AG09309 (cell line): ENCODE measurements at places on chromosomes 2 and 18.
A peak's percentile ranks its signal among the peaks of the same experiment; 100 is the strongest.

DNA sequence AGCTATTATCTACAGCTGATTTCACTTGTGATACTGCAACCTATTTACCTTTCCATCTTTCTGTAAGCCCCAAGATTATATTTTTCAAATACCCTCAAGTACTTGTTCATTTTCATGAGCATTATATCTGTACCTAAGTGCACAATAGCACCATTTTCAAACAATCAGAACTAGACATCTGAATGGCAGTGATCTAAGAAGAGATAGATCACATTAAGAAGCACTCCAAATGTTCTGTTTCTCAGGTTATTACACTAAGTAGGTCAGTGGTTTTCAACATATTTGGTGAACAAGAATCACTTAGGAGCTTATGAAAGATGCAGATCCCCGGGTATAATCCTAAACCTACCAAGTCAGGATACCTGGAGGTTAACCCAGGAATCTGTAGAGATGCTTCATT, 872.7 kb downstream of the DCDC2C start:
- DNase-seq: no peak

DNA sequence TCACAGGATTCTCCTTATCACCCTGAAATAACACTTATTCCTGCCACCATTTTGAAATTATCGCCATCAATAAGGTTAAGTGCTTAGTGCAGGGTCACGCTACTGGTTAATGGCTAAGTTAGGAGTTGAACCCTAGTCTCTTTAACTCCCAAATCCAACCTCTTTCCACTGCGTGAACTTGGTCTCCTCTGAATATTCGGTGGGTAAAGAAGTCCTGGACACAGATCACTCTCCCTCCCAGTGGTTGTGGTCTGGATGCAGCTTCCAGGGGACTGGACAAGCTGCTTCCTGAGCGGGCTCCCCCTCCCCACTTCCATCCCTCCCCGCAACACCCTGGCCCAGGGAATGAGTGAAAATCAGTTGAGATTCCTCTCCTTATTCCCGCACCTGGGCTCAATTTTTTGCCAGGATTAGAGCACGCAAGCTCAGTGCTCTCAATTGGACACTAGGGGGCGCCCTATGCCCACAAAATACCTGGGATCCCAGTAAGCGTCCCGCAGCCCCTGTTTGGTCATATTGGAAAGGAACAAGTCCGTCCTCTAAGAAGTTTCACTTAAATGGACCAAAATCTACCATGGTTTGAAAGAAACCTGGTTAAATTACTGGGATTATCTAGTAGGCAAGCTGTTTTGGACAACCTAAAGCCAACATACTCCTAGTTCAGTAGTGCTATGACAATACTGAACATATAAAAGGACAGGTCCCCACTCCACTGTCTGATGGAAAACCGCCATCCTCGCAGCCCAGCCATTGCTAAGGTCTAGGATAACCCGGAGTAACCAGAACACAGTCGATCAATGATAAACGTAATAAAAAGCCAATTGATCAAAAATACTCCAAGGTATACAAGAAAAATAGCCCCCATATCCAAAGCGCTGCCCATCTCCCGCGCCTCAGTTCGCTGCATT, 40.4 kb downstream of the DHRS9 start:
- peak; percentile 29 for DNase-seq

GRCh38 chr2:9091811-9092210, 88.3 kb upstream of the MBOAT2 start:
- no peak for DNase-seq

DNA sequence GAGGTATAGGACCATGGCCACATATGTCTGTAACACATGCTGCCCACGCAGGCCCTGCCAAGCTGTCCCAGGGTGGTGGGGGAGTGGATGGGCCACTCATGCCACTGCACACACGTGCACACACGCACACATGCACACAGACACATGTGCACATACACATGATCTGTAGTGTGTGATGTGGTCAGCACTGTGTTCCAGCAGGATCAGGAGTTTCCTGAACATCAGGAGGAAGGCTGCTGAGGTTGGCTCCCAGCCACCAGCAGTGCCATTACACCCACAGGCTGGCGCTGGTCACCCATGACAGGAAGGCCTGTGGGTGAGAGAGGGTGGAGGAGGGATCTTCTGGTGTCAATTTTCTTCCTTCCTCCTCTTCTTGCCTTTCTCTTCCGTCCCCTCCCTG, 44.7 kb downstream of the POMC start:
- no peak for DNase-seq

DNA sequence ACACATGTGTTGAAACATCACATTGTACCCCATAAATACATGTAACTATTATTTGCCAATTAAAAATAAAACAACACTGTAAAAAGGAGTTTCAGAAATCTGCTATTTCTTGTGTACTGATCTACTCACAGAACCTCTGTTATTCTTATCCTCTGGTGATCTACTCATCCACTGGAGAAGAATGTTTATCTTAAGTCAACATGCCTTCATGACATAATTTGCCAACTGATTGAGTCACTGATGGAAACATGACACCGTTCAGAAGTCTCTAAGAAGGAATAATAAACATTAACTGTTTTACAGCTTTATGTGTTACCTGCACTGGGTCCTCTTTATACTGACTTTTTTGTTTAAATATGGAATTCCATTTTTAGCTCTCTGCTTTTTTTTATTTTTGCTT, 555.2 kb downstream of the DCDC2C start:
- DNase-seq: no peak

- no peak for DNase-seq
These were observed 23.7 kb upstream of the PLEKHM3 start for GRCh38 chr2:208049006-208049405.

DNA sequence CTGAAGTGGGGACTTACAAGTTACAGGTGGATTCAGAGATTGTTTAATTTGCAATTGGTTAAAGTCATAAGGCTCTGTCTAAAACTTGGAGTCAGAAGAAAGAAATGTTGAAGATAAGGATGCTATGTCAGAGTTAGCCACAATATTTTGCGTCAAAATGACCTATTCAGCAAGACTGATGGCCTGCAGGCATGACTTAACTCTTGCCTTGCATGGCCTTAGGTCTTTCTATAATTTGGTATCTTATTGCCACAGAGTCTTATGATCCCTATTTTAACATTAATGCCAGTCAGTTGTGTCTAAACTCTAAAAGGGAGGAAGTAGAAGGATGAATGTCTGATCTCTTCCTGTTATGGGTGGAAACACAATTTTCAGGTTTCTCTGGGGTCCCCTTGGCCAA, 5.2 kb upstream of the COMMD1 start:
- no peak for DNase-seq

- DNase-seq: no peak
These were observed 36.4 kb downstream of the SCN1A start for GRCh38 chr2:166091439-166091838.

DNA sequence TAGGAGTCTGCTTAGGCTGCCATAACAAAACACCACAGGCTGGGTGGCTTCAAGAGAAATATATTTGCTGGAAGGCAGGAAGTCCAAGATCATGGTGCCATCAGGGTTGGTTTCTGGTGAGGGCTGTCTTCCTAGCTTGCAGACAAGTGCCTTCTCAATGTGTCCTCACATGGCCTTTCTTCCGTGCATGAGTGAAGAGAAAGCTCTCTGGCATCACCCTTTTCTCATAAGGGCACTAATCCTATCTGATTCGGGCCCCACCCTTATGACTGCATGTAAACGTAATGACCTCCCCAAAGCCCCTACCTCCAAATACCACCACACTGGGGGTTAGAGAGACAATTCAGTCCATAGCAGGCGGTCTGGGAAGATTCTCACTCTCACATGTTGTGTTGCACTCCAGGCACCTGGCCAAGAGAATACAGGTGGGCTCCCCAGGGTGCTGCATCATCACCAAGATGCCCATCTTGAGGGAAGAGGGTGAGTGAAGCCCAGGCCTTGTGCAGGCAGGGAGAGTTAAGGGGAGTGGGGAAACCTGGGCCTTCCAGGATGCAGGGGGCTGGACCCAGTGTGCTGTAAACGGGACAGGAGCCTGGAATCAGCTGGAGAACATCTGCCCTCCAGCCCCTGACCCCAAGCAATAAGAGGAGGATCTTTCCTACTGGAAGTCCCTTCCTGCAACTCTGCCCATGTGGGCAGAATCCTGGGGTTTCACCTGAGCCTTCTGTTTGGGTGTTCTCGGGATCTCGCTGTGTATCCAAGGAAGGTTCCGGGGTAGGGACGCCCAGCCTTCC, 10.2 kb downstream of the CATIP start:
- DNase-seq: no peak

DNA sequence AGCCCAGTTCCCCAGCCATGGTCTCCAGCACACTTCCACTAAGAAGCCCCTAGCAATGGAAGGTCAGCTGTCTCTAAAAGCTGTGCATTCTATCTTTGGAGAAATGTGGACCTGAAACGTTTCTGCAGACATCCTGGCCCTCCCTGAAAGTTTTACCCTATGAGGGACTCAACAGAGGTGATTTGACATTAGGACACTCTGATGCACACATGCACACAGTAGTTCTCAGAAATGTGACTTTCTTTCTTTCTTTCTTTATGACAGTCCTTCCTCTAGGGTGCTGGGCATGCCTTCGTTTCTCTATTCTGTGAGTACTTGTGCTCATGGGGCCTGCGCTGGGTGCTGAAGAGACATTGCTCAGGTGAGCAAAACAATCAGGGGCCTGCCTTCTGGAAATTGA, 857.3 kb downstream of the RNF144A start:
- DNase-seq: no peak

DNA sequence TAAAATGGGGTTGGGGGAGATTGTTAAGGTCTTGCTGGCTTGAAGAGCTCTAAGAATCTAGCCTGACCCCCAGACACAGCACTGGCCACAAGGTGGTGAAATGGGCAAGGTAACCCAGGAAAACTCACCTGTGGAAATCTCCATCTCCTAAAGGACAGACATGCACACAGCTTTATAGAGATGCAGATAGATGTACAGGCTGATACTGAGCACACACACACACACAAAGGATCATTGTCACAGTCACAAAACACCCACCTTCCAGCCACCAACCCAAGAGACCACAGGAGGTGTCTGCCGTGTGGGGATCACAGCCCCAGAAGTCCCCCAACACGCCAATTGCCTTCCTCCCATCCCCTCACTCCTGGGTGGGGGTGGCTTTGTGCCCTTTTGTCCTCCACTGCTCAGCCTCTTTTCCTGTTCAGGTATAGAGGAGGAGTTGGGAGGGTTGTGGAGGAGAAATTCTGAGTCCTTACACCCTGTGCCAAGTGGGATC, 3.2 kb upstream of the CYP26B1 start:
- no peak for DNase-seq

GRCh38 chr2:120749506-120750431, 14.1 kb downstream of the GLI2 start:
- no peak for DNase-seq

GRCh38 chr2:8794923-8795825, 42.2 kb downstream of the KIDINS220 start:
- DNase-seq: peak; percentile 67

- no peak for DNase-seq
These were observed 119.8 kb downstream of the MAPK4 start for GRCh38 chr18:50679656-50680055.

DNA sequence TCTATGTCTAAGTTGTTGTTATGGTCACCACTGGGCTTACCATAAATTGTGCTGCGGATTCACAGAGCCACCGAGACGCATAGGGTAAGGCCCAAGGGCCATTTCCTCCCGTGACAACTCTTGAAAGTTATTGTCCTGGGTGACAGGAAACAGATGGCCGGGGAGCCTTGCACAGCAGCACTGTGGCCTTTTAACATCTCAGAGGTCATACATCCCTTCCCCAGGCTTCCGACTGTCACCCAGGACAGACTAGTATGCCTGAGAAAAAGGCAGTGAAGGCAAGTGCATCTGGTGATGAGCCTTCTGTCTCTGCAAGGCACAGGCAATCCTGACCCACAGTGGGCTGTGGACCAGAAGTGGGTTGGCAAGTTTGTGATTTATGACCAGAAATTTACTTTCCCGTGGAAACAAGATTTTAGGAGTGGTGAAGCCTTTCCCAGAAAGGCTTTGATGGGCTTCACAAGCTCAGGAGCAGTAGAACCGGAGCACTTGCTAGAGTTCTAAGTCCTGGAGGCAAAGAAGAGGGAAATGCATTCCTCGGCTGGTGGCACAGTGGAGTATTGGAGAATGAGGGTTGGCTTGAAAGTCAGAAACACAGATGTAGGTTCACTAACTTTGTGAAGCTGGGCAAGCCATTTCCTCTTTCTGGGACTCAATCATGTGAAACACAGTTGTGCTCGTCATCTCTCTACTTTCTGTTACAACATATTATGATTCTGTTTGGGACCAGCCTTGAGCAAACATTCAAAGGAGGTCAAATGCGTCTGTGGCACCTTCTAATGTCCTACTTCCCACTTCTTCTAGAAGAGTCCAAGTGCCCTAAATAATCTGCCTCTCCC, 2.0 kb upstream of the CAPN14 start:
- DNase-seq: no peak

GRCh38 chr2:226136739-226137138, 662.9 kb downstream of the IRS1 start:
- DNase-seq: no peak

DNA sequence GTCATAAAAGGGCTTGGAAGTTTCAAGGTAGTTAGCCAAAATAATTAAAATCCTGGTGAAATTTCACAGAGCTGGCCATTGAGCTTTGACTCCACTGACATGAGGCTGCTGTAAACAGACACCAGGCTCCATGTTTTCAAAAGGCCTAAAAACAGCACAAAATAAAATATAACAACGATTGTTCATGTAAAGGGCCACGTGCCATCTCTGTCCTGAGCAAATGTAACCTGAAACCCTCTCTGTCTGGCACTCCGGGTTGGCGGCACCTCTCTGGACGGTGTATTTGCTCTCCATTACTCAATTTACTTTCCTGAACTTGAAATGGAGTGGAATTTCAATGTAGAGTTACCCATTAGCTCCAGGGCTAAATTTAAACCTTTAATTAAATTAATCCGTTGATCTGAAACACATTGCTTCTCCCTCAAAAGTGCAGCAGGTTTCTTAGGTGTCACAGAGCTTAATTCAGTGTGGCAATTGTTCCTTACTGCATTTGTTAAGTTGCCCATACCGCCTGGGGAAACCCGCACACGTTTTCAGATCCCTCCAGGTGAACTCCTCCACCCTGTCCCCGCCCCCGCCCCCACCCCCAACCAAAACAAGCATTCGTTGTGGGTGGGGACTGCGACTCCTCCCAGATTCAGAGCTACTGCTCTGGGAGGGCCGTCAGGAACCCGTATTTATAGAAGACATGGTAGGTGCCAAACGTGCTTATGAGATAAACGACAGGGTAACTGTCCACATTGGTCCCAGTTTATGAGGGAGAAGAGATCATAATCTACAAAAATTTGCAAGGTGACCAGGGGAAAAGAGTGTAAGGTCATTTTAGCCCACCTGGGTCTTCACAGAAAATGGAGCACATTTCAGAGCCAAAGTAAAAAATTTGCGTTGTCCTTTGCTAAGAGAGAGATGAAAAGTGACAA, 1.2 kb upstream of the CABLES1 start:
- no peak for DNase-seq

GRCh38 chr2:140286377-140286776, 1506.2 kb upstream of the NXPH2 start:
- no peak for DNase-seq

DNA sequence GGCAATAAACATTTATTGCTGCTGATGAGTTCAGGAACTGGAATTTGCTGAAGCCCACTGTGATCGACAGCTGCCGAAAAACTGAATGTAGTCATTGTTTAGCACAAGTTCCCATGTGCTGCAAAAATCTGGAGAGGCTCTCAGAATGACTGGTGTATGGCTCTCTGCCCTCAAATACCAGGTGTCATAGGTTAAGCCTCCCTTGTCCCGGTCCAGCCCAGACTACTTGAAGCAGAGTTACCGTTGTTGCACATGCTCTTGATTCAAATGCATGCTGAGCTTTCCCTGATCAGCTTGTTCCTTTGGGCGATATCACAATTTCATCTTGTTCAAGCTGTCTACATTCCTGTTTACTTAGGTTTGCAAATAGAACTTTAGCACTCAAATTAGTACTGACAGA, 625.2 kb downstream of the CPS1 start:
- no peak for DNase-seq
